ENCODE measurements at places on chromosomes 2 and 18.

- DNase-seq = no peak
Measured at GRCh38 chr18:76450452-76451395, 44.3 kb downstream of the ZNF516 start.

- DNase-seq = no peak
Measured at GRCh38 chr18:7062811-7063210, 54.8 kb downstream of the LAMA1 start.

- no peak for DNase-seq
Measured at GRCh38 chr18:6004119-6004518, 108.8 kb upstream of the TMEM200C start.

GRCh38 chr2:98170076-98170475 is 83.1 kb downstream of the VWA3B start:
- DNase-seq = no peak

- DNase-seq = no peak
Measured at GRCh38 chr2:237931205-237931721, 35.6 kb upstream of the UBE2F start.

DNA sequence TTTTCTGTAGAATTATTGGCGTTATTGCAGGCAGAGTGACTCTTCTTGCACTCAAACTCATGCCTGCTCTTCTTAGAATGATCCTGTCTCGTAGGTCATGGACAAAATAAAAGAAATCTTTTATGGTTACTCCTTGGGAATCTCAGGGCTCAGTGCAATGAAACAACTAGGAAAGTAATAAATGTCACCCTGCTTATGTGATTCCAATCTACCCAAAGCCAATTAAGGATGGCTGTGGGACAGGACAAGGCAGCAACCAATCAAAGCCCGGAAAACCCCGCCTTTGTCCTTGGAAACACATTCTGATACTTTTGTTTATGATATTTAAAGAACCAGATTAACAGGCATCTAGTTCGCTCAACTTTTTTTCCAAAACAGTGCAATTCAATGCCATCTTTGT is 53.0 kb downstream of the GRB14 start:
- no peak for DNase-seq

DNA sequence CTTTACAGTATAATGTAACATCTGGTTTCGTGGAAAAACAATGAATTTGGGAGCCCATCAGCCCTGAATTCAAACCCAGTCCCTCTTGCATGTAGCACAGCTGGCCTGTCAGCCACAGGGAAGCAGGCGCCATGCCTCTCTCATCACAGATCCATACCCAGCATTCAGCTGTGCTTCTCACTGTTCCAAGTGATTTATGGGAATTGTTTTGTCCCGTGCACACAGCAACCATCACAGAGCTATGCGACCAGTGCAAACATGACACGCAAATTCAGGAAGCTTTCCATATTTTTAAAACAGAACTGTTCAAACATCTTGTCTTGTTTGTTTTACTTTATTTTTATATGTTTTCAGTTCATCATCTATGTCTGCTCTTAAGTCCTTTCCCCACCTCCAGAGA is 496.1 kb downstream of the EIPR1 start:
- DNase-seq = no peak

GRCh38 chr2:240353944-240354343 is 81.5 kb upstream of the GPC1 start:
- no peak for DNase-seq

GRCh38 chr2:145593991-145594614 is 1074.2 kb upstream of the ZEB2 start:
- no peak for DNase-seq

DNA sequence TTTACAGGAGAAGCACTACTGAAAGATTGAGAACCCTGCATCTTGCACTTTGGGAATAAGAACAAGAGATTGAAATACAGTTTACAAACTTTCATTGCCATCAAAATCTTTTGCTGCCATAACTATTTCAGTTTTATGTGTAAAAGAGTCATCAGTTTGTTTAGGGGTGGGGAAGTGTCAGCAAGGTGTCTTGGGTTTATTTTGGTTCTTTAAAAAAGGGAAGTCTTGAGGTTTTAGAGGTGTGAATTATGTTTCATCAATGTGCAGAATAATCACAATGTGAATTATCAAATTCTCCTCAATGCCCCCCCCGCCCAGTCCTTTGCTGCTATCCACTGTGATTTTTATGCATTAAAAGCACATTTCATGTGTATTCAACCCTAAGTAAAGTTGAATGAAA is 37.4 kb downstream of the SOCS6 start:
- no peak for DNase-seq

GRCh38 chr2:36478332-36478738 is 119.6 kb downstream of the FEZ2 start:
- DNase-seq = no peak

GRCh38 chr2:100624536-100624935 is 61.7 kb downstream of the PDCL3 start:
- no peak for DNase-seq

Measured in central memory CD8-positive, alpha-beta T cell (primary cell).